CD4-positive, alpha-beta T cell (primary cell): ENCODE measurements at places on chromosomes 3 and 15.

- no peak for DNase-seq
Measured at GRCh38 chr15:64991536-64992135, 1.9 kb upstream of the SPG21 start.

- no peak for DNase-seq
Measured at GRCh38 chr15:70430069-70430468, 332.4 kb upstream of the TLE3 start.

GRCh38 chr3:193831495-193832455 is 238.8 kb downstream of the OPA1 start:
- no peak for DNase-seq

DNA sequence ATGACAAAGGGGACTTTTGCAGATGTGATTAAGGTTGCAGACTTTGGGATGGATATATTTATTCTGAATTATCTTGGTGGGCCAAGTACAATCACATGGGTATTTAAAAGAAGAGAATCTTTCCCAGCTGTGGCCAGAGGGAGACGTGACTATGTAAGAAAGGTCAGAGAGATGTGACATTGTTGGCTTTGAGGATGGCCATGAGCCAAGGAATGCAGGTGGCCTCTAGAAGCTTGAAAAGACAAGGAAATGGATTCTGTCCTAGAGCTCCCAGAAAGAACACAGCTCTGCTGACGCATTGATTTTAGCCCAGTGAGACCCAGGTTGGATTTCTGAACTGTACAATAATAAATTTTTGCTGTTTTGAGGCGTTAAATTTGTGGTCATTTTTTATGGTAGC is 616.0 kb upstream of the TBL1XR1 start:
- DNase-seq: no peak

GRCh38 chr3:172263781-172264486 is 184.3 kb downstream of the GHSR start:
- DNase-seq: no peak

GRCh38 chr15:98646546-98647025 is 1.8 kb upstream of the IGF1R start:
- no peak for DNase-seq

GRCh38 chr3:14796403-14797077 is 22.2 kb upstream of the FGD5 start:
- DNase-seq: no peak

DNA sequence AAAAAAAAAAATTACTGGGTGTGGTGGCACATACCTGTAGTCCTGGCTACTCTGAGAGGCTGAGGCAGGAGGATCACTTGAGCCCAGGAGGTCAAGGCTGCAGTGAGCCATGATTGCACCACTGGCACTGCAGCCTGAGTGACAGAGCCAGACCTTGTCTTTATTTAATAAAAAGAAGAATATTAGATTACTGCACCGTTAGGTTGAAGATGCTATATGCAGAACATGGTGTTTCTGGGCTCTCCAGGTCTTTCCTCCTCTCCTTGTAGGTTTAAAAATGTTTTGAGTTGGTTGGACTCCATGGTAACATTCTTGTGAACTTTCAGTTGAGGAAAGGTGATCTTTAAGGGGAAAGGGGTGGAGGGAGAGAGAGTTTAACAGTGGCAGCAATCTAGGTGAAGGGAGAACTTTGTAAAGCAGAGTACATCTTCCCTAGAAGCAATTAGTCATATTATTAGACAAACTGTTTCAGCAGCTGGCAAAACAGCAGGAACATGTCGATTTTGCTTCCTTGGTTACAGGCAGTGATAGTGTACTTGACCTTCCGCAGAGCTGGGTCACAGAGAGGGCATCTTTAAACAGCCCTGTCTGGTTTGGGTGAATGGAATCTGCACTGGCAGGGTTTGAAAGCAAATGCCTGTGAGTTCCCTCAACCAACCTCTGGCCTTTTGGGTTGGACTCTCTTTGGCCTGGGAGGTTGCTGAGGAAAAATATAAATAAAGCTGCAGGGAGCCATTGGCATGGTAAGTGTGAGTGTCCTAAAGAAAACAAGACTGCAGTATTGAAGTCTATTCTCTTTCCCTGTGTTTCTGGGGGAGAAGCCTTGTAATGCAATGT is 42.8 kb downstream of the NR2C2 start:
- no peak for DNase-seq

DNA sequence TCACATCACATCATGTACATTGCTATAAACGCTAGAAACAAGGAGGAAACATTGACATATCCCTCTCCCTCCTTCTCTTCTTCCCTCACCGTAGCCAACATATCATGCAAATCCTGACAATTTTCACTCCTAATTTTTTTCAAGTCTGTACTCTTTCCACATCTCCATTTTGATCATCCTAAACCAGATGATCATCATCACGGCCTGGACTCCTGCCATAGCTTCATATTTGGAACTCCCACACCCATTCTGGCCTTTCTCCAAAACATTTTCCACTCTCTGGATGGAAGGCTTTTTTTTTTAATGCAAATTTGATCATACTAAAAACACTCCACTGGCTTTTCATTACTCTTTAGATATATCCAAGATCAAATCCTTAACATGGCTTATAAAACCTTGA is 248.0 kb upstream of the CNTN3 start:
- DNase-seq: no peak

DNA sequence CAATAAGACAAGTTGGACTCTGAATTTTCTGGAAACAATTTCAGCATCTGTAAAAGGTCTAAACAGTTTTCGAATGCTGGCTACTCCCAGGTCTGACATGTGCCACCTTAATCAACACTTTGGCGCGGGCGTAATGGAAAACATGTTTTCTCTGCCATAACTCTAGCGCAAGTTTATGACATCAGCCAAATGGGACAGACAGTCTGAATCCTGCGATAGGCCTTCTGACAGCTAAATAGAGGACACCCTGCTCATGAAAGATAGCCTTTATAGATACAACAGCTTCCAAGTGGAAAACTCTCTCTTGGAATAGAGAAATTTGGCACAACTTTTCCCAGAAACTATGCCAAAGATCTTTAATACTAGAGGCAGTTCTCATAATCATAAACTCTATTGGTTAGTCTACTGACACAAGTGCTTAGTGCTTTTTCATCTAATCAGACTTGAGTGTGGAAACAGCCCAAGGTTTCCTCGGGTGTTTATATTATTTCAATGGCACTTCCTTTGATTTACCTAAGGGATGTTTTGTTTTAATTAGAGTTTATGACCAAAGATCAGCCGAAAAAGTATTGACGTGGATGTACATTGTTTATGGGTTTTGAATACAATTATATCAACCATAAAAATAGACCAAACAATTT is 120.1 kb upstream of the DPH6 start:
- DNase-seq: no peak

DNA sequence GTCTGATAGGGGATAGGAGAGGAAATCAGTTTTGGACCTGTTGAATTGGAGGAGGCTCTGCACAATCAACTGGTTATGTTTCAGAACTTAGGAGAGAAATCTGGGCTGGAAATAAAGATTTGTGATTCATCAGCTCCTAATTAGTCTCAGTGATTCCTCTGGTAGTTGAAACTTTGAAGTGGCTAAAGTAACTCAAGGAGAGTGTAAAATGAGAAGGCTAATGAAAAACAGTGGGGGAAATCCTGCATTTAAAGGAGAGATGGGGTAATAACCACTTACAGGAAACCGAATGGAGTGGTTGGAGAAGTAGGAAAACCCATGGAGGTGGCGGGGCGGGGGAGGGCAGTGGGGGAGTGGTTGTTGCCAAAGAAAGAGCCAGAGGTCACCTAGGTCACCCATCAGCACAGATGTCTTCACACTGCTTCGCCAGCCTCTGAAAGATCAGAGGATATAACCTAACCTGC is 32.6 kb downstream of the MAP2K5 start:
- no peak for DNase-seq

DNA sequence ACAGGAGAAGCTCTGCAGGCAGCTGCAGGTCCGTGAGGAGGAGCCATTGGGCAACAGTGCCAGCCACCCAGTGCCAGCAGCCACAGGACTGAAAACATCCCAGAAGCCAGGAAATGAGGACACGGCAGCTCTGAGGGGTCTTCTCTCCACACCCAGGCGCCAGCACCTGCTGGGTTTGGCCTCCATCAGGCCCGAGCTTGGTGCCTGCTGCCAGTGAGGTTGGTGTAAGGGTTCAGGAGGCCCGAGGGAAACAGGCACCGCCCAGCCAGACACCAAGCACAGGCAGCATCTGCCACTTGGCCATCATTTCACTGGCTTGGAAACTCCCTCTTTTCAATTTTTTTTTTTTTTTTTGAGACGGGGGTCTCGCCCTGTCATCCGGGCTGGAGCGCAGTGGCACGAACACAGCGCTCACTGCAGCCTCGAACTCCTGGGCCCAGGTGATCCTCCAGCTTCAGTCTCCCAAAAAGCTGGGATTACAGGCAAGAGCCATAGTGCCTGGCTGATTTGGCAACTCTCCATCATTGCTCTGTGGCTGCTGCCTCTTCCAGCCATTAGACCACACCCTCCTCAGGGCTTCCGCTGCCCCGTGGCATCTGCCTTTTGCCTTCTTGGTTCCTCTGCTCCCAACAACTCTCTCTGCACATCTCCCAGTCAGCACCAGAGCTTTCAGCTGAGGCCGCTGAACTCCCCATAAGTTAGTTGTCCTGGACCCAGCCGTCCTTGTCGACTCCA is 1.5 kb upstream of the ITIH3 start:
- DNase-seq: no peak

- DNase-seq: no peak
Measured at GRCh38 chr15:76996076-76996525, 1.2 kb downstream of the PSTPIP1 start.

DNA sequence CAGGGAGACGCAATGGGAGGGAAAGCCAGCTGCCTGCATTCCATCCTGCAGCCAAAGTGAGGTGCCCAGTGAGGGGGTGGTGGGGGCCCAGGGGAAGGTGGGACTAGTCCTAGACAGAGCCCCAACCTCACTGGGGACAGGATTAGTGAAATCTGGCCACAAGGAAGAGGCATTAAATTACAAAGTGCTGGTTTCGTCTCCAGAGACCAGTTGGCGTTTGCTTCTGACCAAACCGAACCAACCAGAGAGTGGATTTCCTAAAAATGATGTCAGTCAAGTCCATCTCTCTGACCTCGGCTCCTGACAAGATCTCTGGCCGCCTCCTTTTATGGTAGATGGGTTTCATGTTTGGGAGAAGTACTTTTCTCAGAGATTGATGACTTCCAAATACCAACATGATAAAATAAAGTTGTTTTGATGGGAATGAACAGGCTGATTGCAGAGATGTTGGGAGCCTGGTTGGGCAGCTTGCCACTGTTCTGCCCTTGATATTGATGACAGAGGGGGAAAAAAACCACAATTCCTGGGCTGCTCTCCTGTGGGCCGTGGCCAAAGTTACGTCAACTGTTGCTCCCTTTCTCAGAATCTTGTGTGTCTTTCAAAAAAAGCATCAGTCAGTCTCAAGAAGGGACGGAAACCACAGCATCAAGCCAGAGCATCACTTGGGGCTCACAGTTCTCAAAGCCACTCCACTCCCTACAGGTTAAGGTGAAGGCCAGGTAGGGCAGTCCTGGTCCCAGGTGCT is 24.6 kb downstream of the ITGA11 start:
- DNase-seq: no peak

- no peak for DNase-seq
Measured at GRCh38 chr3:126107957-126108675, 24.2 kb upstream of the SLC41A3 start.

- DNase-seq: no peak
Measured at GRCh38 chr15:34014556-34014955, 24.4 kb downstream of the AVEN start.

GRCh38 chr3:159763011-159763601 is 225.5 kb upstream of the IL12A start:
- DNase-seq: no peak

- DNase-seq: no peak
Measured at GRCh38 chr15:36691579-36692357, 112.3 kb downstream of the CDIN1 start.

- DNase-seq: no peak
Measured at GRCh38 chr3:85251766-85252165, 293.0 kb downstream of the CADM2 start.

DNA sequence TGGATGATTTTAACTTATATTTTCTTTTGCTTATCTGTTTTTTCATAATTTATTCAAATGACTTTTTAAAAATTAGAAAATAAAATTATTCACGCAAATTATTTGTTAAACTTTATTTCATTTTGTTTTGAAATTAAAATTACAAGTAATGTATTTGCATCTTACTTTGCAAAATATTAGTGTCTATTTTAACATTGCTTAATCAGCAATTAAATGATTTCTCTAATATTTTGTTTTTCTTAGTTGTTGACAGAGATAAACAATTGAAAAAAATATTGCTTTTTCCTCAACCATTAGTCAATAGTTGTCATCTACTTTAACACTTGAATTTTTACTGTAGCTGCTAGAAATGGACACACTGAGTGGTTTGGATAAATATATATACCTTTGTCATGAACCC is 32.8 kb upstream of the PYDC2 start:
- DNase-seq: no peak

GRCh38 chr3:7682822-7683229 is 818.8 kb upstream of the LMCD1 start:
- DNase-seq: no peak

DNA sequence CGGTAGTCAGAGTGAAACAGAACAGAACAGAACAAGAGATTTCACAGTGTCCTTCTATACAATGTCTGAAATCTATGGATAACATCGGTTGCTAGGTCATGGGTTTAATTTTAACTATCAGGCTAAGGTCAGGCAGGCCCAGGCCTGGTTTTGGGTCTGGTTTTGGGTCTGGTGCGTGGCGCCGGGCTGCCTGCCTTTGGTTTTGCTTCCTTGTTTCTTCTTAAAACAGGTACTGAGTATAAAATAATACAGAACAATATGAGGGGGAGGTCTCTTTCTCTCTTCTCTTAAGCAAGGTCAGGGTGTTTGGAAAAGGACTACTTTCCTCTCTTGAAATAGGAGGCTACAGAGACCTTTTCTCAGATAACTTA is 1.4 kb downstream of the AEN start:
- DNase-seq: no peak

DNA sequence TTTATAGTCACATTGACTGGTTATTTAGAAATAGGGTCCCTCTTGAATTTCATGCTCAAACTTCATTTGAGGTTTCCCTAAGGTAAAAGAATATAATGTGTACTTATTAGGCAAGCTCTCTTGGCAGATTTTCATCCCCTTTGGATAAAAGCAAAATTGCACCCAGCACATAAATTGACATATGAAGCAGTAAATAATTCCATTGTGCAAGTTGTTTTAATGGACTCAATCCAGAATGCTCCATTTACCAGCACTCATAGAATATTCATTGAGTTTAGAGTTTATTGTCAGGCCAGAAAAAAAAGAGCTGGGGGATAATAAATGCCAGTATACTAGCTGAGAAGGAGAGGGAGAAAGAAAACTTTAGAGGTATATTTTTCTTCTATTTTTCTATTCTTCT is 136.8 kb downstream of the TPRG1 start:
- no peak for DNase-seq
